HAP-1 (cell line): ENCODE measurements at places on chromosomes 11 and 22.

DNA sequence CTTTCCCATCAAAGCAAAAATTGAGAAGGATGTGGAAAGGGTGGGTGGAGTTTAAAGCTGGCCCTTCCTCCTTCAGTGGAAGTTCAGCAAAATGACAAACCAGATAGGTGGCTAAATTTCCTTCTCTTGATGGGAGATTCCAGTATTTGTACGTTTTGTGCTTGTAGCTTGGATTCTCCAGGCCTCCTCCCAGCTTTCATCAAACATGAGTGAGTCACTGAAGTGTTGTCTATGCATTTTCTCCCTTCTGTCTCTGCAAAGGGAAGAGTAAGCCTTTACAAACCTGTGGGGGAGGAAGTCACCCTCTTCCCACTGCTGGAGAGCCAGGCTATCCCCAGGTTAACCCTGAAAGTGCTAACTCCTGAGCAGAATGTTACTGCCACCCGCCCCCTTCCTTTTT is 6.4 kb downstream of the MARK2 start:
- no peak for DNase-seq

GRCh38 chr11:102757823-102758549 is 22.4 kb downstream of the MMP10 start:
- DNase-seq = no peak

GRCh38 chr22:35375031-35375430 is 5.9 kb upstream of the HMOX1 start:
- no peak for DNase-seq

DNA sequence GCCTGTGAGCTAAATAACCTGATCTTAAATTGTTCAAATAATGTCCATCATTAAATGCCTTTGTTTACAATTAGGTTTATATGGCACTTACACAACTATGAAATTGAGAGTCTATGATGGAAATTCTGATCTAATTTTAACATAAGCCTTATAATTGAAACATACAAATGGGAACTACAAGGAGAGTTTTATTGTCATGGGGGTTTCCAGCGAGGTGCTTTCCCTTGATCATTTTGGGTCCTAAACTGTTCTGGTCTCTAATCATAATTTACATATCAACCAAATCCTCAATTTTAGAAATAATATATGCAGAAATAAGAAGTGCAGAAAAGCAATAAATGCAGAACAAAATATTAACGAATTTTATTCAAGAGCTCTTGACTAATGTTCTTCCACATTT is 44.9 kb downstream of the RRAS2 start:
- no peak for DNase-seq

DNA sequence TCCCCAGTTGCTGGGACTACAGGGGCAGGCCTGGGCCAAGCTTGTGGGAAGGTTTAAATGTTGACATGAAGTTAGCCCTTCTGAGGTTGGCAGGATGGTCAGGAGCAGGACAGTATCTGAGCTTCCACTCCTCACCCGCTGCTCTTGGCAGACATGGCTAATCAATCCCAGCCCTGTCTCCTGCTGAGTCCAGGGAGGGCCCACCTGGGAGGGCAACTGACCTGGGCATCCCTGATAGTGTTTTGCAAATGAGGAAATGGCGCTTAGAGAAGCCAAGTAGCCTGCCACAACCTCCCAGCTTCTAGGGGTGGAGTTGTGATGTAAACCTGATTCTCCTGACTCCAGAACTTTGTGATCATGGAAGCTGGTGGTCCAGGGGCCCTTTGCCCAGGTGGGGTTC is 16.7 kb downstream of the FLRT1 start:
- no peak for DNase-seq

DNA sequence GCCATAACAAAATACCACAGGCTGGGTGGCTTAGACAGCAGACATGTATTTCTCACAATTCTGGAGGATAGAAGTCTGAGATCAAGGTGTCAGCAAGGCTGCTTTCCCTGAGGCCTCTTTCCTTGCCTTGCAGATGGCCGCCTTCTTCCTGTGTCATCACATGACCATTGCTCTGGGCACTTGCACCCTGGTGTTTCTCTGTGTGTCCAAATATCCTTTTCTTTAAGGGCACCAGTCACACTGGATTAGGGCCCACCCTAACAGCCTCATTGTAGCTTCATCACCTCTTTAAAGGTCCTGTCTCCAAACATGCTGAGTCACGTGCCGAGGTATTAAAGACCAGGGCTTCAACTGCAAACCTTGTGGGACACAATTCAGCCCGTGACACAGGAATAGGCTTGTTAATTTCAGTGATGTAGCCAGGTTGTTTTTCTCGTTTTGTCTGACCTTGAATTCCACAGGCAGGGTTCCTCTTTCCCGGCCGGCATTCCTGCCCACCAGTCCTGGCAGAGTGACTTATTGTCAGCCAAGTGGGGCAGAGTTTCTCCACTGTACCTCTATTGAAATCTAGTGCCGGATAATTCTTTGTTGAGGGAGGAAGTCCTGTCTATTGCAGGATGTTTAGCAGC is 100.1 kb downstream of the KCNQ1OT1 start:
- no peak for DNase-seq

GRCh38 chr11:19176629-19177186 is 25.1 kb downstream of the CSRP3 start:
- DNase-seq = no peak

DNA sequence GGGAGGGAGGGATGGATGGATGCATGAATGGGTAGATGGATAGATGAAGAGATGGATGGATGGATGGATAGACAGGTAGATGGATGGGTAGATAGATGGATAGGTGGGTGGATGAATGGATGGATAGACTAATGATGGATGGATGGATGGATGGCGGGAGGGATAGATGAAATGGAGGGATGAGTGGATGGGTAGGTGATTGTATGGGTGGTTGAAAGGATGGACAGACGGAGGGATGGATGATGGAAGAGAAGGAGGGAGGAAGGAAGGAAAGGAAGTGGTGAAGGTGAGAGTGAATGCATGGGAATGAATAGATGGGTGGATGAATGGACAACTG is 3.7 kb upstream of the TNNT3 start:
- no peak for DNase-seq

DNA sequence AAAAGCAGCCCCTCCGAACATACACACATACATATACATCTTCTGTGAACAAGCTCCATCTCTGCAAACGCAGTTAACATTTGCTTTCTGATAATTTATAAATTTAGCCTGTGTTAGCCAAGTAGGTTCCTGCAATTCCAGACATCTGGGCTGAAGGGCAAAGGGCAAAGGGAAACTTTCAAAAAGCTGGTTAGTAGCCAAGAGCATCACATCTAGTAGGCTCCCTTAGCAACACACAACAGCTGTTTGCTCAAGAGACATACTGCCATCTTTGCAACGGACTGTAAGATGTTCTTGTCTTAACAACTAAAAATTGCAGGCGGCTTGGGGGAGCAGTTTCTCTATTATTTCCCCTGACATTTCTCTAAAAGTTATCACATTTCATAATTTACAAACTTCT is 134.9 kb downstream of the RBFOX2 start:
- no peak for DNase-seq

GRCh38 chr22:36143066-36143815 is 17.3 kb downstream of the APOL3 start:
- no peak for DNase-seq

- no peak for DNase-seq
Measured at GRCh38 chr11:22180131-22180530, 12.8 kb upstream of the ANO5 start.
